ENCODE measurements at places on chromosomes 13 and 19.
A peak's percentile ranks its signal among the peaks of the same experiment; 100 is the strongest.

- no peak for DNase-seq
These were observed 21.2 kb upstream of the SCEL start for GRCh38 chr13:77514336-77514726.

DNA sequence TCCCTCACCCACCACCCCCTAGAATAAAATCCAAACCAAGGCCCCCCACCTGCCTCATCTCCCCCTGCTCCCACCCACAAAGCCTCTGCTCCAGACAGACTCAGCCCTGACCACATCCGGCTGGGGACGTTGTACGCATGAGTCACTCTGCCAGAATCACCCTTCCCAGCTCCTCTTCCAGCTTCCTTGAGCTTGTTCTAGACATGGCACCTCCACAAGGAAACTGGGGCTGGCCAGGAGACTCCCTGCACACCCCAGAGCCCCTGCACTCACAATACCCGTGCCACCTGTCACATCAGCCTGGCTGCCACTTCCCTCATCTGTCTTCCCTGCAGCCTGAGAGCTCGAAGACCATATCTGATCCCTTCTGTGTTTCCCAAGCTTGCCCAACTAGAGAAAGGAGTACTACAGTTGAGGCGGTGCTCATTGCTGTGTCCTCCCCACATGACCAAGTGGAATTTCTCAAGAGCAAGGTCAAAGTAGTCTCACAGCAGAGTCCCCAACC lies 9.7 kb downstream of the DEDD2 start:
- DNase-seq: no peak

DNA sequence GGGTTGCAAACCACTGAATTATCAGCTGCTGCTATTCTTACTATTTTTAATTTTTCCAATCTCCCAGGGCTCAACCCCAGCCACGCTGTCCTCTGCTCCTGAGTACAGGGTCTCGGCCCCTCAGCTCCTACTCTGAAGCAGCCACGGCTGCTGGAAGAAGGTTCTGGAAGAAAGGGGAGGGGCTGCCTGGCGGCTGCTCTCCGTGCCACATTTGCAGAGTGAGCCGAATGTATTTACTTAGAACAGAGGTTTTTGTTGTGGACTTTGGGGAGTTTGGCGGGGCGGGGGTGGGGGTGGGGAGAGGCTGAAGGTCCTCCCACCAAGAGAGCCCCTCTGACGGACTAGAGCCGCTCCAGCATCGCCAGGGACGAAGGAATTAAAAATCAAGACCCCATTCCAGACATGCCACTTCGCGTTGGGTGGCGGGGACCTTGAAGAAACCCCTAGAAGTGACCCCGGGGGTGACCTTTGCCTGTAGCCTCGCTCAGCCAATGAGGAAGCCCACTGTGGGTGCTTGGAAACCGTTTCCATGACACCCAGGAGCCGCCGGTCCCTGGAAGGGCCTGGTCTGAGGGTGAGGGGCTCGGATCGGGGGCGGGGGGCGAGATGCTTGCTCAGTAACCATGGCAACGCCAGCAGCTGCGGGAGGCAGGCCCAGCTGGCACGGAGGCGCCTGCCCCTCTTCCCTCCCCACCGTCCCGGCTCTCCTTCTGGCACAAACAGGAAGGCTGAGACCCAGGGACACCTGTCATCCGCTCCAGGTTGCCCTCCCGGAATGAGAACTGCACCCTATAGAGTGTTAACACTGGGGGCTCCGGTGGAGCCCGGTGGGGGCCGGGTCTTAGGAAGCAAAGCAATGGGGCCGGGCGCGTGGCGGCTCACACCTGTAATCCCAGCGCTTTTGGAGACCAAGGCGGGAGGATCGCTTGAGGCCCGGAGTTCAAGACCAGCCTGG lies 54.2 kb upstream of the PTPRS start:
- peak; percentile 28 for DNase-seq

- no peak for DNase-seq
These were observed 490.8 kb downstream of the PCDH20 start for GRCh38 chr13:60924856-60925255.

- DNase-seq: no peak
These were observed 118.2 kb downstream of the MIPEP start for GRCh38 chr13:23770973-23771372.

DNA sequence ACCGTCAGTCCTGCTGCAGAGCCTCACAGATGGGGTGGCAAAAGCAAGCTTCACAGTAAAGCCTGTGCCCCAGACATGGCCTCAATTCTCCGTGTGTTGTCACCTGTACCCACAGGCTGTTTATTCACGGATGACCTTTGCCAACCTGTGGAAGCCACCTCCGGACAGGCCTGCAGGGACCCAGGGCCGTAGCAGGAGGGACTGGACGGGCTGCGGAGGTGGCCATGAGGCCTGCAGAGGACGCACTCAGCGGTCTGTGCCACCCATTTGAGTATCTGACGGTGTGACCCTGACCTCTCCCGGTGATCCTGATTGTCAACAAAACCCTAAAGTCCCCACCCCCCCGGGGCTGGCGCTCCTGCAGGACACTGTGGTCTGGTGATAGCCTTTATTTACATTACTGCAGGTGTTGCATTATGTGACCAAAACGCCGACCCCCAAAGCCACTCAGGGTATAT lies 7.8 kb upstream of the KLF16 start:
- DNase-seq: no peak

DNA sequence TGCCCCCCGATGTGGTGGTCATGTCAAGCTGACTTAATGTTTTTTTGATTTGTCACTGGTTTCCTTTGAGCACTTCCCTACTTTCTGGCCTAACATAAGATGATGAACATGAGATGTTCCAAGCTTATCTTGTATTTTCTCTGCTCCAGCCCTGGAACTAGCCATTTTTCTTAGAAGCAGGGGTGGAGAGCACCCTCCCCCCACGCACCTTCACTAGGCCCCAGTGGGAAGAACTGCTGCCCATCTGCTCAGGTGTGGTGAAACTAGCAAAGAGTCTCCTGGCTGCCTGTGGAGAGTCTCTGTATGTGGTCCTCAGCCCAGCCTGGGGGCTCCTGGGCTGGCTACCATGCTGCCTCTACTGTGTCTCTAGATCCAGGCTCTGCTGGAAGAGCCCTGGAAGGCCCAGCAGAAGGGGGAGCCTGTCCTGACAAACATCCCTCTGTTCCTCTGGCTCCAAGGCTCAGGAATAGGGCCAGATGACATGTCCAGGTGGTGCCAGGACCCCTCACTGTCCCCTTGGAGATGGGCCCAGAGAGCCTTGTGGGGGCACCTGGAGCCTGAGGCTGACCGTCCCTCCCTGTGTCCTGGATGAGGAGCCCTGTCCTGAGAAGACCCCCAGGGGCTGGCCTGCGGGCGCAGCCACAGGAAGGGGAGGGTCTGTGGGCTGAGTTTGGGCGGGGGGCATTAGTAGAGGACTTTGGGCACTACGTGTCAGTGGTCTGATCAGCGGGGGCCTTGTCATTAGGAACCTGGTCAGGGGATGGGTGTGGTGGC lies 4.8 kb upstream of the ZNF14 start:
- DNase-seq: no peak

GRCh38 chr19:14505488-14506239 lies 9.7 kb upstream of the GIPC1 start:
- no peak for DNase-seq

GRCh38 chr19:43555185-43555770 lies 20.0 kb downstream of the XRCC1 start:
- peak; percentile 40 for DNase-seq

DNA sequence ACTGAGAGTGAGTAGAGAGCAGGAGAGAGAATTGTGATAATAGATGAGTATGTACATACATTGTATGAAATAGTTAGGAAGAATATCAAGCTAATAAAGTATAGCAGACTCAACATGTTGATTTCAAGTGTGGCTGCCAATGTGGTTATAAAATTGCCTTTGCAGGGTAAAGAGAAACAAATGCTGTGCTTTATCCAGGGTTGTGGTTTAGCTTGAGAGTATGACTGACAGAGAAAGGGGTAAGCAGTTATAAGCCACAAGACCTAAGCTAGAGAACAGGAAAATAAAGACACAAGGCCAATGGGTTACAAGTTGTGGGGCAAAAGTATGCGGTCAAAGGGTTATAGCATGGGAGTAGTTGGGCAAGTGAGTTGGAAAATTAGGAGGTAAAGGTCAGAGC lies 1217.5 kb downstream of the DIAPH3 start:
- no peak for DNase-seq

GRCh38 chr19:32874605-32875004 lies 5.0 kb upstream of the SLC7A9 start:
- DNase-seq: no peak

GRCh38 chr13:109785141-109785891 lies 1.1 kb downstream of the IRS2 start:
- no peak for DNase-seq

GRCh38 chr19:49866933-49867782 lies at the start of gene PNKP:
PNKP (minus strand) TSS chr19:49867576; CDS start chr19:49867204, 372 bp downstream.
- peak; percentile 75 for DNase-seq

- DNase-seq: no peak
These were observed 207.6 kb downstream of the DACH1 start for GRCh38 chr13:71659404-71659803.

DNA sequence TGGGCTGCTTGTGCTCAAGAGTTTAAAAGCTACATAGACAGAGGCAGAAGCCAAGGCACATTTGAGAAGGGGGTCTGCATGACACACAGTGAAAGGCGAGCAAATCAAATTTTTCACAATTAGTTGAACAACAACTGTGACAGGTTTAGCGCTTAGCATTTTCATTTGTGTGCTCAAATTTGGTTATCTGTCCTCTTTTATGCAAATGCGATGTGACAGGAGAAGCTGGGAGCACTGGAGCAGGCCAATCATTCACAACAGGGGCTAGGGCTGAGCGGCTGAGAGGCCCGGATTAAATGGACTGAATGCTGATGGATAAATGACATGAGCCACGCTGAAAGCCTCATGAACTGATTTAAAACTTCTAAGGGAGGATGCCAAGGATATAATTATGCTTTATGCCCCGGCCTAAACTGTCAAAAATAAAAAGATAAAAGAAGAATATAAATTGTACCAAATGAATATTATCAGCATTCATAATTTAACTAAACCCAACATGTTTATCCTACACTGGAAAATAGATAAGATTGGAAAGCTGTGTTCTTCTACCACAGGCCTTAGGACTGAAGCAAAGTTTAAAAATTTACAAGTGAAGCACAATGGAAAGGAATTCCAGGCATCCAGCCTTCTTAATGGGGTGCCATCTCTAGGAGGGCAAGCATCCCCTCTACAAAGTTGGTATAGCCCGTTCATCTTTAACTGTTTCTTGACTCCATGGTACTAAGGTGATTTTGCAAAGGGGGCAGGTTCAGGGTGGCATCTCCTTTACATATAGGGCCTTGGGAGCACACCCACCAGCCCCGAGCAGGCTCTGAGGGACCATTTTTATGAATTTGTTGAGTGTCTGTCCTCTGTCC lies 117.9 kb downstream of the RBM26 start:
- no peak for DNase-seq

- DNase-seq: no peak
These were observed 8.4 kb downstream of the ARHGAP33 start for GRCh38 chr19:35783469-35784434.

DNA sequence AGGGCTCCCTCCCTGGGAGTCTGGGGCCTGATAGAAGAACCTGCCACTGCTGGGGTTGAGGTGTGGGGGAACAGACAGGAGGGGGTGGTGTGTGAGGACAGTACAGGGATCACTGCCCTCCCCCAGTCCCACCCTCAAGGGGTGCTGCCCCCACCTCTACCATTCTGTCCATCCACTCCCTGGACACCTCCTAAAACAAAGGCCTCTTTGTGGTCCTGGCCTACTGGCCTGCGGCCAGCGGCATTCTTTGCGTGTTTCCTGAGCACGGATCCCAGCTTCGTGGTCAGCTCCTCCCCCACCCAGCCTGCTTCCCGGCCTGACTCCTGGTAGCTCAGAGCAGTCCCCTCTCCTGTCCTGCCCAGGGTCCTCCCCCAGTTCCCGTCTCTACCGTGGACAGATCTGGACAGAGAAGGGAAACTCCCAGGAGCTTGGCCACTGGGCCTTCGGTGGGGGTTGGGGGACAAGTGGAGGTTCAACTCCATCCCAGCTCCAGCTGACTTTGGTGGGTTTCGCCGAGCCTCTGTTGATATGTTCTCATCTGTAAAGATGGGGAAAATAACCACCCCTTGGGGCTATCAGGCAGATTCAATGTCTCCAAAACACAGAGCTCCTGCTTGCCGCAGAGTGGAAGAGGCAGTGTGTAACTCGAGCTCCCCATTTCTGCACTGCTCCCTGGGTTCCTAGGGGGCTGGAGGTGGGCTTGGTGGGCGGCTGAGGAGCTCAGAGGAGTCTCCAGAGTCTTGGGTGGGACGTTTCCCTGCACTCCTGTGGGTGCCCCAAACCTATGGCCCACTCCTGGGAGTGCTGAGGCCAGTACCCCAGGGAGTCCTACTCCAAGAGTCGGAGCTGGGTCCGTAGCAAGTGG lies 48.7 kb downstream of the LYL1 start:
- no peak for DNase-seq

GRCh38 chr13:25585000-25585399 lies 213.2 kb downstream of the ATP8A2 start:
- DNase-seq: no peak

DNA sequence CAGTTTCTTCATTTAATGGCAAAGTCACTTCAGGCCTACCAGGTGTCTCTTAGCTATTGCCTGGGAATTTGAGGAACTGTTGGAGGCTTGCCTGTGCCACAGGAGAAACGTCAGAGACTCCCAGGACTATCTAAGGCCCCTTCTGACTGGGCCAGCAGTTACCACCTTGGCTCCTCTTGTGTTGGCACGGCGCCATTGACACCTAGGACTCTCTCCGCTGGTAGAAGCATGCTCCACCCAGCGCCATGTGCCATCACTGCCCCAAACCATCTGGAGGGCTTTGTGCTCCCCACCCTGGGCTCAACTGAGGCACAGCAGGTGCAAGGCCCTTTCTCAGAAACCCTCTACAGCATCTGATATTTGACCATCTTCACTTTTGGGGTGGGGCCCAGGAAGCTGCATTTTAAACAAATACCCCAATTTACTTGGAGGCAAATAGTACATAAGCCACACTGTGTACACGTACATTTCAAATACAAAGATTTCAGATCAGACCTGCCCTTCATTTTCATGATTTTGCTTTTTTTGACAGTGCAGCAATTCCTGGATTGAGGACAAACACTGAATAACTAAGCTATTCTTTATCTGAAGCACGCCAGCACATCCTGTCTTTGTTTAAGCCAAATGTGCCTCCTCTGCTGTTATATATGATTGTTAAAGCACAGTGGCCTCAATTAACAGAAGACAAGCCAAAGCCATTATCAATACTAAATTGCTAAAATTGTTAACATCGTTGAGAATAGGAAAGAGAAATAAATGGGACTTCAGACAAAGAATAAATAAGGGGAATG lies 59.9 kb upstream of the TPP2 start:
- DNase-seq: no peak

DNA sequence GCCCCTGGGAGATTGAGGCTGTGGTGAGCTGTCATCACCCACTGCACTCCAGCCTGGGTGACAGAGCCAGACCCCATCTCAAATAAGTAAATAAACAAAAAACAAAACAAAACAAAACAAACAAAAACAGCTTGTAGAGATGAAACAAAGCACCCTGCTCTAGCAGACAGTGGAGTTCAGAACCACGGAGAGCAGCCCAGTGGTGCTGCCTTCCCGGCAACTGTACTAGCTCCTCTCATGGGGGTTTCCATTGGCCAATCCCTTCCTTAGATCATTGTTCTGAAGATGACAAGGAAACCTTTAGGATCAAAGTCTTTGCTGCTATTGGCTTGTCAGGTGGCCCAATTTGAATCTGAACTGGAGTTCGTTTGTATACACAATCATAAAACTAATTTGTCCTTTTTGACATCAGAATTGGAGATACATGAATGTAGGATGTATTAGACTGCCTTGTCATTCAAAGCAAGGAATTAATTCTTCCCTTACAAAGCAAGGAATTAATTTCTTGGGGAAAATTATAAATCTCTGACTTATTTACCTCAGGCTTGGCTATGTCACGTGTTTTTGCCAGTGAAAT lies 19.7 kb upstream of the SYCN start:
- DNase-seq: no peak

All from hypothalamus (tissue), 51 donors.